ENCODE measurements at places on chromosomes 1 and 21.
A peak's percentile ranks its signal among the peaks of the same experiment; 100 is the strongest.

DNA sequence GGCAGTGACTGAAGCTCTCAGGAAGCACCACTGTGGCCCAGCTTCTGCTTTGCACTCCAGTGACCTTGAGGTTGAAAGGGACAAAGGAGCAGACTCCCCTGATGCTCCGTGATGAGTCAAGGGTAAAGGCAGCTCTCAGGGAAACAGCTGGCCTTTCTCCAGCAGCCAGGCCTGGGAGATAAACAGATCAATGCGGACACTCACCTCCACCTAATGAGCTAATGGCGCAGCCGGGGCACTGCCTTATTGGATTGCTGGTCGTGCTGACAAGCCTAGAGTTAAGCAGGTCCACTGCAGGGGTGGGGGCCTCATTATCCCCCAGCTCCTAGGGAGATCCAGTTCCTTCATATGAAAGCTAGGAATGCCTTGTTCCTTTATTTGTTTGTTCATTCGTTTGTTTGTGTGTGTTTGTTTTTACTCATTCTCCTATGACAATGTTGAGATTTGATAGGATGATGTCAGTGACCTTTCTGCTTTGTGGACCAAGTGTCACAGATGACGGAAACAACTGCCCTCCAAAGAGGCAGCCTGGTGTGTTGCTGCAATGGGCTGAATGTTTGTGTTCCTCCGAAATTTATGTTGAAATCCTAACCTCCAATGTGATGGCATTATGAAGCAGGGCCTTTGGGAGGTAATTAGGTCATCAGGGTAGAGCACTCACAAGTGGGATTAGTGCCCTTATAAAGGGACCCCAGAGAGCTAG is 141.4 kb upstream of the BEND5 start:
- DNase-seq = no peak

GRCh38 chr1:164773102-164773501 is 214.1 kb downstream of the PBX1 start:
- DNase-seq = no peak

GRCh38 chr1:44111861-44112260 is 6.8 kb upstream of the KLF17 start:
- DNase-seq = no peak

DNA sequence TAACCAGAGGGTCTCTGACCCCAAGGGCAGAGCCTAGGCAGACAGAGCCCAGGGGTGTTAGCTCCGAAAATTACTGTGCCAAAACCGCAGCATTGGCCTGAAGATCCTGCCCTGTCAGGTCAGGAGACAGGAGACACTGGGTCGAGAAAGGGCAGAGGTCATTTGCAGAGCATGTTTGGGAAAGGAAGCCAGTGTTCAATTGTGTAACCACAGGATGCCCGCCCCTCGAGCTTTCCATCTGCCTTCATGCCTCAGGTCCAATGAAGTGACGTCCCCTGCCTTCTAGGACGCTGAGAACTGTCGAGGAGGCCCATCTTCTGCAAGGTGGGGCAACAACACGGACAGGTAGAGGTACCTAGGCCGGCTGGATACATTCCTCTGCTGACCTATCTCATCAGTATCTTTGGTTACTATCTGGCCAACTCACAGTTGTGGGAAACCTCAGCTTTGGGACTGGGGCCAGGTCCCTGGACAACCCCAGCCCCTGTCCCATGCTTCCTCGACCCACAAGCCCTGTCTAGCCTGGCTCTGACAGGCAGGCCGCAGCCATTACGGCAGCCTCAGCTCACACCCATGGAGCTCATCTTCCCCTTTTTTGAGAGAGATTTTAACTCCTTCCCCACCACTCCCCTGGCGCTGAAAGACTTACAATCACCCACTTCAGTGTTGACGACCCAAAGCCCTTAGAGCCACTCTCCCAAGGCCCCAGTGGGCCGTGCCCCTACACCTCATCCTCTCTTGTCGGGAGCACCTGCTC is 1.3 kb downstream of the ARL8A start:
- no peak for DNase-seq

- no peak for DNase-seq
Observed at GRCh38 chr1:19582318-19582717, 61.8 kb upstream of the NBL1 start.

DNA sequence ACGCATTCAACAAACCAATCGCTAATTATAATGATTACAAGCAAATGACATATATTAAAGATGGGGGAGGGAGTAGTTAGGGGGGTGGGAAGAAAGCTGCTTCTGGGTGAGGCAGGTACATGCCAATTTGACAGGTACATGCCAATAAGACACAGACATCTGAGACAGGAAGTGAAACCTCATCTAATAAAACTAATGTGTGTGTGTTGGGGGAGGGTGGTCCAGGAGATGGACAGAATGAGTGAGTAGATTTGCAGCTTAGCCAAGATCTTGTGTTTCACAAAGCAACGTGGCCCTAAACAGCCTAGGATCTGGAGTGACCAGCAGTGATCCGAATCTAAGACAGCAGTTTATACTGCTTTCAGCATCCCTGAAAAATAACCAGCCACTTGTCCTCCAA is 10.8 kb downstream of the CFAP45 start:
- DNase-seq = no peak

GRCh38 chr1:117735045-117735992 is 129.5 kb downstream of the TENT5C start:
- peak; percentile 5 for DNase-seq

GRCh38 chr1:36204347-36204909 is 19.8 kb upstream of the THRAP3 start:
- DNase-seq = no peak

- no peak for DNase-seq
Observed at GRCh38 chr1:6342056-6342455, 51.5 kb downstream of the ACOT7 start.

GRCh38 chr1:213162338-213162737 is 111.3 kb downstream of the RPS6KC1 start:
- DNase-seq = no peak

DNA sequence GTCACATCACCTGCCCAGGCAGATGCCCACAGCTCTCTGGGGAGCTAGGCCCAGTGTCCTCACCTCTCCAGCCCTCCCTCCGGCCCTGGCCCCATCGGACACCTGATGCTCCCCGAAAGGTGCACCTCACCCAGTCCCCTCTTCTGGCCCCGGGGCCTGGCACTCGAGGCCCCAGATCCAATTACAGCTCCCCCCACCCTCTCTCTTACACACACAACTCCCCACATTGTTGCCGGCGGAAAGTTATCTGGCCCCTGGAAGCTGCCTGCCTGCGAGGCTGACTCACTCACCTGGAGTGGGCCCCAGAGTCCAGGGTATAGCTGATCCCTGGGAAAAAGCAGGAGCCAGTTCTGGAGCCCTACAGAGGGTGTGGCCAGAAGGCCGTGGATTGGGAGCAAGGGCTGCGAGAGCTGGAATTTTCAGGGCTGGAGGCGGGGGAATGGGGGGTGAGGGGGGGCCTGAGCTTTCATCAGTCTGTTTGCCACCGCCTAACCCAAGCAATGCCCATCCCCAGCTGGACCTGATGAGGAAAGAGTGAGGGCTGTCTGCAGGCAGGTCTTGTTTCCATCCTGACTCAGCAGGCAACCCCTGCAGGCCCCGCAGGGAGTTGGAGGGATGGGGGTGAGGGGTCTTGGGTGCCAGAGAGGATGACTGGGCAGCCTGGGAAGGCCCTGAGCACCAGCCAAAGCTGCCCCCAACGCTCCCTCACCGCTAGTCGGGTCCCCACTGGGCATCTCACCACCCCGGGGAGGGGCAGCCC is 948 bp downstream of the FBXO2 start:
- no peak for DNase-seq

- no peak for DNase-seq
Observed at GRCh38 chr1:89739013-89739843, 81.6 kb upstream of the LRRC8D start.

GRCh38 chr1:53398091-53398490 is 61.1 kb upstream of the DMRTB1 start:
- no peak for DNase-seq

DNA sequence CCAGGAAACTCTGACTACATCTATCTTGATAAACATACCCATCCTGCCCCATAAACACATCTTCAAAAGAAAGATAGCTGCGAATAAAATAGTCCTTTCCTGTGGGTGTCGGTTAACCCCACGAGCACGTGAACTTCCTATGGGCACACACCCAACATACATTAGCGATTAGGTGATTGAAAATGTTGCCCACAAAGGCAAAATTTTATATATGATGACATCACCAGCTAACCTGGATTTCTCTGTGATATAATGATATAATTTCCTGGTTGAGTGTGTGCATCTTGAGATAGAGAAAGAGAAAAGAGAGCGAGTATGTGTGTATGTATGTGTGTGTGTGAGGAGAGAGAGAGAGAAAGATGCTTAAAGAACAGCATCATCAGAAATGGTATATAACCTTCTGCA is 296.1 kb downstream of the PTPRC start:
- peak; percentile 17 for DNase-seq

- no peak for DNase-seq
Observed at GRCh38 chr1:163082971-163083370, 13.8 kb downstream of the RGS4 start.

GRCh38 chr21:21384977-21385376 is 386.8 kb downstream of the NCAM2 start:
- no peak for DNase-seq

DNA sequence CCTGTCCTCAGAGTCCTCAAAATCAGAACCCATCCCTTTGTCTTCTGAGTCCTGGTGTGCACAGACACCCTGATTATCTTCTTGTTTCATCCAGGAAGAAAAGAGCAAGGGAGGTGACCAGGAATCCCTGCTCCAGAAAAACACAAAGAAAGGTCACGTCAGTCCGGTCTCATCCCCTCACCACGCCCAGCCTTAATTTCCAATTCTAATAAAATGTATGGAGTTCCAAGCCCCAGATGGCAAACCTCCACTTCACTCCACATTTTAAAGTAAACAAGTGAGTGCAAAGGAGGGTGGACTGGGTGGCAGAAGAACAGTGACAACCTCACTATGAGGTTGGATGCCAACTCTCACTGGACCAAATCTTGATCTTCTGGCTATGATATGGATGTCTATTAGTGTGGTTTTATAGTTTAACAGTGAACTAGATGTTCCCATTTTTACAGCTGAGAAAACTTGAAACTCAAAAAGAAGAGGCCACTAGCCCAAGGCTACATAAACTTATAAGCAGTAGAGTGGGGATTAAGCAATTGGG is 22.0 kb downstream of the ZNF697 start:
- DNase-seq = no peak

- no peak for DNase-seq
Observed at GRCh38 chr1:37123276-37124115, 89.2 kb upstream of the GRIK3 start.

DNA sequence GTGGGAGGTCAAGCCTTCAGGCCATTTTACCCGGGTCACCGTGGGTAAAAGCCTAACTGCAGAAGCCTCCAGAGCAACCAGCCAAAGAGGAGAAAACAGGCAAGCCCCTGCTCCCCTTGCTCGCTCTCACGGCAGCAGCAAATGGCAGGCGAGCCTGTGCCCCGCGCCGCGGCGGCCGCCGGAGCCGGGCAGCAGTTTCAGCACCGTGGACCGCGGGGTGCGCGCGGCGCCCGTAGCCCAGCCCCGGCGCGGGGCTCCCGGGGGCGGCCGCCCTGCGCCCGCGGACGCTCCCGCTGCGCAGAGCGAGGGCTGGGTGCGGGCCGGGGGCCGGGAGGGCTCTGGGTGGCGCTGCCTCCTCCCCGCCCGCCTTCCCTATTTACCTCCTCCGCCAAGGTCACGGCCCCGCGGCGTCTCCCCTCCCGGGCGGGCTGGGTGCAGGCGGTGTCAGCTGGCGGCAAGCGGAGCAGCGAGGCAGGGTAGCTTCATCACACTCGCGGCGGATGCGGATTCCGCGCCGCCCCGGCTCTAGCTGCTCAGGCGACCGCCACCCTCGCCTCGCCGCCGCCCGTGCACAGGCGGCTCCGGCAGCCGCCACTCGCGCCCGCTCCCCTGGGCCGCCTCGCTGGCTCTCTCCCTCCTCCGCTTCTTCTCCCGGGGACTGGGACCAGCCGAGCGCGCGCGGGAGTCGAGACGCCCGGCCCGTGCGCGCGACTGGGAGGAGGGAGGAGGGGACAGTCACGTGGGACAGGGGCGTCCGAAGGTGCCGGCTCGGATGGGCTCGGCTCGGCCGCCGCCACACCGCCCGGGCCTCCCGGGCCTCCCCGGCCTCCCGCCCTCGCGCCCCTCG is at the start of gene RGS7:
Gene RGS7, minus strand, starts transcription at position 687 of the 847 bp plus-strand sequence.
- DNase-seq = peak; percentile 76

DNA sequence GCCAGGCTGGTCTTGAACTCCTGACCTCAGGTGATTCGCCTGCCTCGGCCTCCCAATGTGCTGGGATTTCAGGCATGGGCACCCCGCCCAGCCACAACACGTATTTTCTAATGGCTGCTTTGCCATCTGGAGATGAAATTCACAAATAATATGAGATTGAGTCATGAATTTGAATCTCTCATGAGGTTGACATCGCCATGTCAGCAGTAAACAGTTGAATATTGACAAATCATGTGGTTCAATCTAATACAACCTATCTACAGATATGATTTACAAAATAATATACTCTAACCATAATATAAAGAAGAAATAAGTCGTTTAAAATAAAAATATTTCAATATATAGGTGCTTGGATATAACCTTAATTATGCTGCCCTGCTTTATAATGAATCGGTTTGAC is 42.1 kb downstream of the MYOM3 start:
- no peak for DNase-seq

DNA sequence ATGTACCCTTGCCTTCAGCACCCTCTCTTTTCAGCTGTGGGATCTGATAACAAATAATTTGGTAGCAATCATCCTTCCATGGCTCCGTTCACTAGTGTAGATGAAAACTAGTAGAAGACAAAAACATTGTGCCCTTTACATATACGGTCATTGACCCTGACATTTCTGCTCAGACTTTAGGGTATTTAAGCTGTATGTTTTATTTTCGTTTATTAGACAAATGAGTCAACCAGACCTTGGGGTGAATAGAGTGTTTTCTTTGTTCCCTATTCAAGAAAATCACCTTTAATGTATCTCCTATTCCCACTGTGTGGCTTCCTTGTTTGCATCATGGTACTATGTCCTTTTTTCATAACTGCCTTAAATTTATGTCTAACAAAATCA is 187.3 kb downstream of the VAV3 start:
- DNase-seq = no peak

- DNase-seq = no peak
Observed at GRCh38 chr1:34928699-34929496, 552 bp downstream of the DLGAP3 start.

- no peak for DNase-seq
Observed at GRCh38 chr21:43343095-43343991, 83.6 kb downstream of the SIK1 start.

GRCh38 chr1:18340787-18341186 is 139.9 kb upstream of the KLHDC7A start:
- DNase-seq = no peak

DNA sequence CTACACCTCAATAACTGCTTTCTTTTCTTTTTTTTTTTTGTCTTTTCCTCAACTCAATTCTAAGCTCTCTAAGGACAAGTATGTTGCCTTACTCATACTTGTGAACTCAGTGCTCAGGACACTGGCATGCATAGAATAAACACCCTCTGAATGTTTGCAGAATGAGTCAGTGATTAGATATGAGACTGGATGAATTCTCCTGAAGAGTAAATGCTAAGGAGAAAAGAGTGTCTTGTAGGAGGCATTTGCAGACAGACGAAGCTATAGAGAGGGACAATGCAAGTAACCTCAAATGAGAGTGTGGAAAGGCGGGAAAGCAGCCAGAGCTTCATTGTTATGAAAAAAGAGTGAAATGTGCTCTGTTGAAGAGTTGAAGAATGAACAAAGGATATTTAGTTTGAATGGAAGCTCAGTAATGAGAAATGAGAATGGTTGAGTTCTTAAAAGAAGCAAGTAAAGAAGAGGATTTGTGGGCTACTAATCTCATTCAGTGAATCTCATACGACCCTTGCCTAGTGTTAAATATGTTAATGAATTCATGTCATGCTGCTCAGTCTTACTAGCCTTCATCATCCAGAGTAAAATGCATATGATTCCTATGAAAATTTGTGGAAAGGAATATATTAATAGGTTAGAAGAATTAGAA is 166.1 kb upstream of the DPYD start:
- no peak for DNase-seq

Data from putamen (tissue), 1 donor.